ENCODE measurements at places on chromosomes 3 and 15. TPM values are rescaled to one million over a fixed set of nuclear protein-coding genes. Genes with fewer than 3 reads are reported as not detected.

- DNase-seq: no peak
These were observed 127.9 kb upstream of the SLC6A11 start for GRCh38 chr3:10688126-10688525.

- no peak for DNase-seq
These were observed 121.7 kb upstream of the GADL1 start for GRCh38 chr3:31016196-31016595.

GRCh38 chr3:4846543-4846942, 132.7 kb upstream of the BHLHE40 start:
- no peak for DNase-seq

- DNase-seq: peak; percentile 23
These were observed 18.4 kb upstream of the CRABP1 start for GRCh38 chr15:78321786-78322185.

GRCh38 chr3:55661141-55661540, 174.0 kb upstream of the WNT5A start:
- DNase-seq: no peak

- DNase-seq: no peak
These were observed 360.5 kb downstream of the RSL24D1 start for GRCh38 chr15:54836052-54836795.

- no peak for DNase-seq
These were observed 9.7 kb downstream of the NCBP2 start for GRCh38 chr3:196932600-196932999.

GRCh38 chr15:70050970-70051369, 46.7 kb downstream of the TLE3 start:
- DNase-seq: no peak

DNA sequence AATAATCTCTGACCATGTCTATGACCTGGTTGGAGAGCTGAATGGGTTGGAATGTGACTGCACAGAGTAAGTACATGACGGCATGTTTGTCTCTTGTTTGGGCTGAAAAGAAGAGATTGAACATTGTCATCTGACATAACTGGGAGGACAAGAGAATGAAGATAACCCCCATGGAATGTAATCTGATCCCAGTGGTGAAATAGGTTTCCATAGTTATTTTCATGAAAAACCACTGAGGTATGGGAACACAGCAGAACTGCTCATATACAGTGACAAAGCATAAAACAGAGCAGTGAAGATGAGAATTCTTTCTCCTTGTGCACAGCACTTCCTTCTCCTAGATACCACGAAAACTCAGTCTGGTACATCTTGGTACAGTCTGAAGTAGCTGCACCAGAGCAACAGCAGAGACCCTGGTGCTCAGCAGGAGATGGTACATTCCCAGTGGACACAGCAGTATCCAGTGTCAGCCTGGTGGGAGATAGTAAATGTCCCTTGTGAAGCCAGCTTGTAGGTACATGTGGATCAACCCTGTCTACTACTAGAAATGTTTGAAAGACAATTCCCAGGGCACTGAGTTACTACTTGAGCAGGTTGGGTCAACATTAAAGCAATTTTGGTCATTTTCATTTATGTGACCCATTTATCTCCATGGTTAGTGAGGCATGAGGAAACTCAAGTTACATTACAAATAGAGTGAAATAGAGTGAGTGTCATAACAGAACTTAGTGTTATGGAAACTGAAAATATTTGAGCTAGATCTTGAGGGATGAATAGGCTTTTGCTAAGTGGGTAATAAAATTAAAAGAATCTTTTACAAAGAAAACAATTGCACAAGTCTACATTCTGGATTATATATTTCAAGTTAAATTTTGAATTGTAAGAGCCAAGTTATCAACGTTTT, 178.3 kb downstream of the SUCNR1 start:
- no peak for DNase-seq

GRCh38 chr3:110314512-110315114, 757.0 kb upstream of the NECTIN3 start:
- no peak for DNase-seq

DNA sequence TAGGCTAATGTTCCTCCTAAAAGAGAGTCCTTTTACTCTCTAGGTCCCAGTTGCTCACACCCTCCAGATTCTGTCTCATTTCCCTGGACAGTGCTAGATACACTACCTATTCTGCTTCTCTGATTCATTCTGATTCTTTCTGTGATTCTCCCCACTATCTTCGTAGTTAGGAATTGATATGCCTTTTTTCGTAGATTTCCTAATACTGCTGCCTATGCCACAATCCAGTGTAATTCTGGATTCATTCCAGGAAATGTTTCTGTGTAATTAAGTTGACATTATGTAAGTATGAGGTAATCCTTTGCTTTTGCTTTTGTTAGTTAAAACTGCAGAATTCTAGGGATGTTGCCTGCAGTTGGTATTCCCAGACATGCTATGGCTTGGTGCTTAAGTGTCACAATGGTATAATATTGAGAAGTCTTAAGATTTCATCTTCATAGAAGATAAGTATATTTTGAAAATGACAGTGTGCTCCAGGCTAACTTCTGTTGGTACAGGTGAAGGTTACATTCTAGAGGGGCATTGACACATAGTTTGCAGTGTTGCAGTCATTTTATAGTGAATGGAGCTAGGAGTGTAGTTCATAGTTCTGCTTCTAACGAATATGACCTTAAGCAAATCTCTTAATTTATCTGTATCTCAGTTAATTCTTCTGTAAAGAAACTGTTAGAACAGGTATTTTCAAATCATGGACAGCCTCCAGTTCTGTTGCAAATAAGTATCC, 54.3 kb downstream of the RIOX2 start:
- no peak for DNase-seq

- no peak for DNase-seq
These were observed 1.1 kb upstream of the CDV3 start for GRCh38 chr3:133572158-133573053.

DNA sequence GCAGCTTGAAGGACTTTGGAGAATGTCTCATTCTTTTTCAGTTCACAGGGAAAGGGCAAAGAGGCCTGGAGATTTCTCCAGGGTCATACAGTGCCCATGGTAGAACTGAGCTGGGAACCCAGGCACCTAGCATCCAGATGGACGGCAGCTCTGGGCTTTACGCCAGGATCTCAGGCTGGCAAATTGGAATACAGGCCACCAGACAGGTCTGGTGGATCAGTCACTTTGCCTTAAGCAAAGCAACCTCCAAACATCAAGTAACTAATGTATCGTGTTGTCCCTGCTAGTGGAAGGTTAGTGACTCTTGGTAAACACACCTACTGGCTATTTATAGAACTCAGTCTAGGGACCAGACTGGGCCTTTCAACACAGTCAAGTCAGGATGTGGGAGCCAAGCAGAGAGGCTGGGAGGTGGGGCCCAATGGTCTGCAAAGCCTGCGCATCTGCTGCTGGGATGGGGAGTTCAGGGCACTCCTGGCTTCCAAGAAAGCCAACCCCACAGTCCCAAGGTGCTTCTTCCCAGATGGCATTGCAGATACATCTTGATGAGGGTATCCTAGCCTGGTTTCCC, 30.2 kb downstream of the RPLP1 start:
- DNase-seq: no peak

DNA sequence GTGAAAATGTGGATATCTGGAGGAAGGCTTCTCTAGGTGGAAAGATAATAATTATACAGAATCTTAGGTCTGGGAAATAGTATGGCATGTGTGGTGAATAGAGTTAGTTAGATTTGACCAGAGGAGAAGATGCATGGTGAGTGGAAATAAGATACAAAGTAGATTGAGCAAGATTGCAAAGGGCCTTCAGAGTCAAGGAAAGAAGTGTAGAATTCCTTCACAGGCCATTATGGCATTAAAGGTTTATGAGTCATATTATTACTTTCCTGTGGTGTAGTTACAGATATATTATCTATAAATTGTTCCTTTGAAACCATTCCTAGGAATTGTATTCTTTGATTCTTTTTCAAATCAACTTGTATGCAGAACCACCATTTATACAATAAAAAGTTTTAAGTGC, 660.3 kb downstream of the SI start:
- DNase-seq: no peak

Gene ZBBX
- 15.2 TPM for total RNA-seq

Gene ULK4
- total RNA-seq: 11.4 TPM

All from lower lobe of right lung (tissue), 2 donors.